ENCODE measurements at places on chromosomes 13 and 19. TPM values are rescaled to one million over a fixed set of nuclear protein-coding genes. Genes with fewer than 3 reads are reported as not detected.
A peak's percentile ranks its signal among the peaks of the same experiment; 100 is the strongest.

- DNase-seq = no peak
Observed at GRCh38 chr19:7925171-7925851, 624 bp downstream of the CTXN1 start.

GRCh38 chr13:108878732-108879131 lies 249.3 kb downstream of the MYO16 start:
- DNase-seq = no peak

- DNase-seq = no peak
Observed at GRCh38 chr19:3368848-3369336, 2.5 kb downstream of the NFIC start.

GRCh38 chr19:47503826-47504150 lies 11.1 kb downstream of the NAPA start:
- no peak for DNase-seq

GRCh38 chr13:47112903-47113299 lies 216.0 kb upstream of the HTR2A start:
- DNase-seq = no peak

DNA sequence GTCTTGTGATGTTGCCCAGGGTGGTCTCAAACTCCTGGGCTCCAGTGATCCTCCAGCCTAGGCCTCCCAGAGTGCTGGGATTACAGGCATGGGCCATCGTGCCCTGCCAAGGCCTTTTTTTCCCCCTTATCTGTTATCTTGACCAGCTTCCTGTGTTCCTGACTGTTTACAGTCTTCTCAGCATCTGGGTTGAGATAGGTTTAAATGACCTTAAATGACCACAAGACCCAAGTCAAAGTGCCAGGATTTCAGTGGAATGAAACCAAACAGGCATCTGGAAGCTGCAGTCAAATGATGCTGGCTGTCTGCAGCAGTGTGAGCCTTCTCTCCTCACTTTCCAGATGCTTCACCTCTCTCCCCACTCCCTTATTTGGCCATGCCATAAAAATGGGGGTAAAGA lies 114.2 kb upstream of the CLDN10 start:
- DNase-seq = no peak

DNA sequence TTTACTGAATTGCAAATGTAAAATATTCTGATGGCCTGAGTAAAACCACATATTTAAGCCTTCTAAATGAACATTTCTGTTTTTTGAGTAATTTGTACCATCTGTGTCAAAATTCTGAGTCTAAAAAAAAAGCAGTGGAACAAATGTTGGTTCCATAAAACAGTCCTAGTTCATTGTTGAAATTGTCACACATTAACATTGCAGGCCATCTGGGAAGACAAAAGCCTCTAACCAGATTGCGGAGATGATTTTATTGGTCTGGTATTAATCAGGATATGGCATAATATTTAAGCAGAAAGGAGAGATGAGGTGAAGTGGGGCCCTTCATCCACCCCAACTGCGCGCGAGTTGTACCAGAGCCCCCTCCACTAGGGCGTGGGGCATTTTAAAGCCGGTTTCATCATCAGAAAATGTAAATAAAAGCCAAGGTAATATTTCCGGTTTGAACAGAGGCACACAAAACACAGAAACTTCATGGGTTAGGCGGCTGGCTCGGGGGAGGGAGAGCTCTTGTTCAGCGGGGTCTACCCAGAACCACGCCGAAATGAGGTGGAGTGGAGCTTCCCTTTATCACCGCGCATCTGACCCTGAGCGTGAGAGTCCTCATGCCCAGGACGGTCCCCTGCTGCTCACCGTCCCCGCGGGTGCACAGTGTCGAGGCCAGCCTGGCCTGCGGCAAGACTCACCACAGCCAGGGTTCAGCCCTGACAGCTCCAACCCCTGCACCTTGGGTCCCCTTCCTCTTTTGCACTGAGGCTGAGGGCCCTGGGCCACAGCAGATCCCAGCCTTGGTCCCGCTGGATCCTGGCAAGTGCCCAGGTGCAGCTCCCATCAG lies 169.2 kb downstream of the URI1 start:
- no peak for DNase-seq

DNA sequence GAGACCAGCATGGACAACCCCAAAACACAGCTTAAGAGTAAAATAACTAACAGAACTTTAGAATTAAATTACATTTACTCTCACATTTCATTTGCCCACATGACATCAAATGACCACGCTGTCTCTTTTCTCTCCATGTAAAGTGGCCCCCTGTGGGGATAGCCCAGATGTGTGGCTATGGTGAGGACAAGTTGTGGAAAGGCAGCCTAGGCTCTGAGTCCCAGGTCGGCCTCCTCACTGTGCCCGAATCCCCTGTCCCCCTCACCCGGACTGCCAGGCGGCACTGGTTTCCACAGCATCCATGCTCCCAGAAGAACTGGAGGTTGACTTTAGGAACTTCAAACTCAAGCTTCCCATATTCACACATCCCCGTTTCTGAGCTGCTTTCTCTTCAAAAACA lies 111.8 kb upstream of the UQCRFS1 start:
- DNase-seq = no peak

DNA sequence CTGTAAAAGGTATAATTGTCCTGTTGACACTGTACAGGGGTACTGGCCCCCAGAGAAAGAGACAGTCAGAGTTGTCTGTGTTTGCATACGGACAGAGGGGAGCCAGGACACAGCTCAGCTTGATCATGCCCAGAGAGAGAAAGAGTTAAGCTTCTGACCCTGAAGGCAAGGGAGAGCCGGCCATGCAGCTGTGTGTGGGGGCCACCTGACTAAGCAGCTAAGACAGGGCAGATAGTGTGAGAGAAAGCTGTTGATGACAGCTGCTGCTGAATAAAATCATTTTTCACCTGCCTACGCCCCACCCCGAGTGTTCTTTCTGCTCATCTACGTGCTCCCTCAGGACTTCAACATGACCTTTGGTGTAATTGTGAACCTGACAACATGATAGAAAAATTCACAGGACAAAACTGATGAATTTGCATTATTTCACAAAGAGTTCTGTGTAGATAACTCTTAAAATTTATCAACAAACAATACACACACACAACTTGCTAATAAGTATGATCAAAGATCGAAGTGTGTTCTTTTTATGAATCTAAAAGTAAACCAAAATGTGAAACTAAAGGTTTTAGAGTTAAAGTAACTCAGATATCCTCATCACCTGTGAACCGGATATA lies 1294.3 kb upstream of the ATXN8OS start:
- DNase-seq = no peak

GRCh38 chr13:113209336-113209758 lies at the start of gene CUL4A:
Gene CUL4A (plus strand): TSS chr13:113209613. CDS start chr13:113209628, 15 bp downstream.
- DNase-seq = peak; percentile 42

DNA sequence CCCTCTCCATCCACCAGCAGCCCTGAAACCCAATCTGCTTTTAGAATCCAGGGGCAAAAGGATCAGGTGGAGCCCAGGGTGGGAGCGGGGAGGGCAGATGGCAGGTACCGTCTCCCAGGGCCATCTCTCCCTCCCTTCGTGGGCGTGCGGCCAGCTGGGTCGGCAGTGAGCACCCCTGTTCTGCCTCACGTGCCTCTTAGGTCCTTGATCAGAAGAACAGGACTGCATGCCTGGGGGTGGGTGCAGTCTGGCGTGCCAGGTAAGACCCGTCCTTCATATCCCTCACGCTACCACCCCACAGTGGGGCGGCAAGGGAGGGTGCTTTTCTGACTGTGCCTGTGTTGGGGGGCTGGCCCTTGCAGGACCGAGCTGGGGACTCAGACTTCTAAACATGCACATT lies 2.0 kb downstream of the SLC8A2 start:
- DNase-seq = no peak

GRCh38 chr19:44890366-44891015 lies 563 bp upstream of the TOMM40 start:
- peak; percentile 100 for DNase-seq

DNA sequence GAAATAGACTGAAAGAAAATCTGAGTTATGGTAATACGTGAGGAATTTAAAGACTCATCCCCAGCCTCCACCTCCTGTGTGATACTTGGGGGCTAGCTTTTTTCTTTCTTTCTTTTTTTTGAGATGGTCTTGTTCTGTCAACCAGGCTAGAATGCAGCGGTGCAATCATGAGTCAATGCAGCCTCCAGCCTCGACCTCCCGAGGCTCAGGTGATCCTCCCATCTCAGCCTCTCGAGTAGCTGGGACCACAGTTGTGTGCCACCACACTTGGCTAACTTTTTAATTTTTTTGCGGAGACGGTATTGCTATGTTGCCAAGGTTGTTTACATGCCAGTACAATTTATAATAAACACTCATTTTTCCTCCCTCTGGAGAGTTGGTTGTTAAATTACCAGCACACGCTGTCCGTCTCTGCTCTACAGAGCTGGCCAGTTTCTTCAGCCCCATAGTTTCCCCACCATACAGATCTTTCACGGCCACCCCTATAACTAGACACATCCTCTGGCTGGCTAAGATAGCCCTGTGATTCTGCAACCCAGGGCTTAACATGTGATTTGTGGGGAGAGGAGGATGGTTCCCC lies 4.8 kb downstream of the TNFSF9 start:
- no peak for DNase-seq

DNA sequence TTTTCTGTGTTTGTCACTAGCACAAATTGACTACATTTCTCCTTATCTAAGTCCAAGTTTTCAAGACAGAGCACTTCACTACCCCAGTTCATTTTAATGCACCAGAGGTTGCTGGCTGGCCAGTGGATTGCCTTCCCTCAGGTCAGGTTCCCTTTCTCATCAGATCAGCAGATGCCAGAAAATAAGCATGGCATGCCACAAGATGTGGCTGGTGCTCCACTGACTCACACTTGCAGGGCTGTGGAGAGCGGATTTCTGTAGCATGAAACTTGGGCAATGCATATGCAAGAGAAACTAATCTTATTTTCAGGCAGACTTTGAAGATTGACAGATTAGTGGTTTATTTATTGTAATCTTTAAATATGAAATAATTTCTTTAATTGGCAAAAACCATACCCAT lies 79.5 kb downstream of the RUBCNL start:
- DNase-seq = no peak

DNA sequence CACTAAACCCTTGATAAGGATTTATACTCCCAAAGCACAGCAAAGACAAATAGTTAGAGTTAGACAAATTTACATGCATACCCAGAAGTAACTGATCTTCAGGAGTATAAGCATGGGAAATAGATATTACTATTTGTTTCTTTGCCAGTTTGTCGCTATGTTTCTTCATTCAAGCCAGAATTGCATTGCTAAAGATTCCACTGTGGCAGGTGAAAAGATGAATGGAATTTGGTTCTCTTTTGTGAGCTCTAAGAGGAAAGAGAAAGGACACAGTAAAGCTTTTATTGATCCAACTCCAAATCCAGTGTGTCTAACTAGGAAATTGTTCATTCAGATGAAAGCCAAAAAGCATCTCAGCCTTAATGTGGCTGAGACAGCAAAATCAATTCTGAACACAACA lies 292.3 kb upstream of the SPRY2 start:
- DNase-seq = no peak

DNA sequence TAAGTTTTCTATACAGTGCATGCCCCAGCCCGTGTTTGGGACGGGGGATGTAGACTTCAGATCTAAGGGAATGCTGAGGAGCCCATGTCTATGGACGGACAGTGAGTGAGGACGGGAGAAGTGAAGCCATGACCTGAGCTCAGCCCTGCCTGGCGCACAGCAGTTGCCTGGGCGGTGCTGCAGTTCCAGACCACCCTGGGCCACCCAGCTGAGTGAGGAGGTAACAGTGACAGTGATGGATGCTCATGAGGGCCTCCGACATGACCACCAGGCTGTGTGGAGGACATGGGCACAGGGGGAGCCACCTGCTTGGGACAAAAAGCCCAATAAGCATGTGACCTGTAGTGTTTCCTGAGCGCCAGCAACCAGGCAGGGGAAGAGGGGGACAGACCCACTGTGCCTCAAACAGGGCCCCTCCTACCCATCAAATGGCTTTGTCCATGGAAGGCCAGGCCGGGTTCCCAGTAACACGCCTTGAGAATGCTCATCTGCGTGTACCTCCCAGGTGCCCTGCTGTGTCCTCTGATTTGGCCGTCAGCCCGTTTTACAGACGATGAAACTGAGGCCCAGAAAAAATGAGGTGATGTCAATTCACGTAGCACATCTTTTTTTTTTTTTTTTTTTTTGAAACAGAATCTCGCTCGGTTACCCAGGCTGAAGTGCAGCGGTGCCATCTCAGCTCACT lies 22.6 kb downstream of the NOSIP start:
- DNase-seq = no peak

DNA sequence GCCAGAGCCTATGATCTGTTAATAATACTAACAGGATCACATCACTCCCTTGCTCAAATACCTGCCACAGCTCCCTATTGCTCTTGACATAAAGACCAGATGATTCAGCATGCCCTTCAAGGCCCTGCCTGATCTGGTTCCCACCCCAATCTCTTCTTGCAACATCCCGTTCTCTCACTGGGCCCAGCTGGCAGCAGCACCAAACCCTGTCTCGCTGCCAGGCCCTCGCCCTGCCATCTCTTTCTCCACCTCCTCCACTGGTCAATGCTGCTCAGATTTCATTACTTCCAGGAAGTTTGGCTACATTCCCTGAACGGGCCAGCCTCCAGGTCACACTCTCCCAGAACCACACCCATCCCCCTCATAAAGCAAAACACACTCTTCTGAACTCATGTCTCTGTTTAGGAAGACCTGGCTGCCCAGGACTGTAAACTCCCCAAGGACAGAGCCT lies 8.6 kb upstream of the BCAT2 start:
- no peak for DNase-seq

DNA sequence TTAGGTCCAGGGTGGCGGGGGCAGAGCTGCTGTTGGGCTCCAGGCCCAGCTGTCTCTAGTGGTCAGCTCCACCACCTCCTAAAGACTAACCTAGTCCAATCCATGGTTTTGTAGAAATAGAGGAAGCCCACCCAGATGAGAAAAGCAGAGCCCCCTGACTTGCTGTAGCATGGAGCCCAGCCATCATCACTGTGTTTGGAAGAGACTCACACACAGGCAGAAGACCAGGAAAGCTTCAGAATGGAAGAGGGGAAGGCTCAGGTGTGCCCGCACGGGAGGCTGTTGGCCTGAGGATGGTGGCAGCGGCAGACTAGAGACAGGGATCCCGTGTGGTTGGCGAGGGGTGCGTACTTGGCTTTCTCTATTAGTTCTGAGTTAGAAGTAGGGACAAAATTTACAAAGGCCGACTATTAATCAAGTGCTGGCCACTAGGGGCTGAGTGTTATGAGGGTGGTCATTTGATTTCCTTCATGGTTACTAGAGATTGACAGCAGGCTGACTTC lies 193.2 kb upstream of the SOX1 start:
- no peak for DNase-seq

Gene ZNF835
- polyA plus RNA-seq = 4.5 TPM

Gene TTC9B
- 0.07 TPM for polyA plus RNA-seq

Gene POU2F2
- 0.90 TPM for polyA plus RNA-seq

Gene ERICH6B
- polyA plus RNA-seq = 4.2 TPM

Gene DGKH
- polyA plus RNA-seq = 8.0 TPM

Gene MICU2
- polyA plus RNA-seq = 103 TPM

Gene ZNF382
- 4.6 TPM for polyA plus RNA-seq

Gene BCL2L12
- polyA plus RNA-seq = 32.9 TPM
